ENCODE measurements at places on chromosomes 5 and 9.

- no peak for DNase-seq
Measured at GRCh38 chr9:117828466-117828865, 124.3 kb downstream of the TLR4 start.

- DNase-seq: no peak
Measured at GRCh38 chr5:56763711-56764466, 51.5 kb upstream of the MAP3K1 start.

- DNase-seq: peak; percentile 30
Measured at GRCh38 chr5:96601715-96602244, 60.4 kb upstream of the CAST start.

GRCh38 chr9:110126986-110127864, 80.7 kb downstream of the C9orf152 start:
- DNase-seq: no peak

DNA sequence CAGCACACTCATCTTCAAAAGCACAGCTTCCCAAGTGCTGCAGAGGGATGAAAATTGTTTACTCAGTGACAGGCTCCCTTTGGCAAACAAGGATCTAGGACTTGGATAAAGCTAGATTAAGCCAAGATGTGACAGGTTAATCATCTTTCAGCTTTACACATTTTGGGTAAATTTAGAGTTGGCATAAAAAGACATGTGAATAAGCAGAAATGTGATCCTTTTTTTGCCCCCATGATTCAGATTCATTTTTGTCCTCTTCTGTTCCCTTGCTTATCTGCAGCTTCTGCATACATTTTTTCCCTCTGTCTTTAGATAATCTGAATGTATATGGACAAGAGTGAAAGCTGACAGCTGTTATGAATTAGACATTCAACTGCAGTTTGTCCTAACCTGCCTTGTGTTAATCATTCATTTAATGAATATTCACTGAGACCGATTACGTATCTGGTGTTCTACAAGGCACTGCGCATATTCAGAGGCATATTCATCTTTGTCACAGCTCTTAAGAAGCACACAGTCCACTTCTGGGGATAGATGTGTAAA, 19.6 kb downstream of the ADAMTSL1 start:
- no peak for DNase-seq

DNA sequence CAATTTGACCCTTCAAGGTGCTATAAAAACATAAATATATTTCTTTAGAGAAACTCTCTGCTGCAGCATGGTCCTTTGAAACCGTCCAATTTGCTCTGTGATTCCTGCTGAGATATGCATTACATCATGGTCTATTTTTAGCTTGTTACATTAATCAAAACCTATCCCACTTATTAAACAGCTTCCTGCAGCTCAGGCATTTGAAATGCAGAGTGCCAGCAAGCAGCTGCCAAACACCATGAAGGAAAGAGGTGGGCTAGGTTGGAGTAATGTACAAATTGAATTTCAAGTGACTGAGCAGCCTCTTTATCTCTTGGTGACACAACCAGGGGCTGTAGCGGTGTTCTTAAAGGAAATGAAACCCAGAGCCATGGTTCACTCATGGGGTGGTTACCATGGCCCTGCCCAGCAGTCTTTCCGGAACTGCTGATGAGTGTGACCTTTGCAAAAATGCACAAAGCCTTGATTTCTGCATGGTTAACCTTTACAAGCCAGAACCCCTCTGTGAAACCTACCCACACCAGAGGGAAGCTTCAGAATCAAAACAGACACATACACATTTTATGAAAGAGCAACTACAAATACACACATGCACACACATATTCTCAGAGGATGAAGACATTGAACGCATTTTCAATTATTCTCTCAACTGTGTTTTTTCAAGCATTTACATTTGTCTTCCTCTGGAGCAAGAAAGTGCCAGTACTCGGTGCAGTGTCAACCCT, 155.8 kb upstream of the ZNF608 start:
- no peak for DNase-seq

Measured in HS-27A (cell line).